Thoracic aorta (tissue), 2 donors: ENCODE measurements at places on chromosomes 16 and 17. TPM values are rescaled to one million over a fixed set of nuclear protein-coding genes. Genes with fewer than 3 reads are reported as not detected.

DNA sequence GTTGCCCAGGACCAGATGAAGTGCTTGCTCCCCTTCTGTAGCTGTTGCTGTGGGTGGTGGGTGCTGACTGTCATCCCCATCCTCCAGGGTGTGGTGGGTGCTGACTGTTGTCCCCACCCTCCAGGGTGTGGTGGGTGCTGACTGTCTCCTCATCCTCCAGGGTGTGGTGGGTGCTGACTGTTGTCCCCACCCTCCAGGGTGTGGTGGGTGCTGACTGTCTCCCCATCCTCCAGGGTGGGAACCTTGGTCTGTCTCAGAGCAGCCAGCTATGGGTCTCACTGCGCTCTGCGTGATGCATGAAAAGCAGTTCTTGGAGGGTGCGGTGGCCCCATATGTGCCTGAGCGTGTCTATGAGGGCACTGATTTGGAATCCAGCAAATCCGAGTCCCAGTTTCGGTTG is 163.8 kb downstream of the RPTOR start:
- no peak for DNase-seq

DNA sequence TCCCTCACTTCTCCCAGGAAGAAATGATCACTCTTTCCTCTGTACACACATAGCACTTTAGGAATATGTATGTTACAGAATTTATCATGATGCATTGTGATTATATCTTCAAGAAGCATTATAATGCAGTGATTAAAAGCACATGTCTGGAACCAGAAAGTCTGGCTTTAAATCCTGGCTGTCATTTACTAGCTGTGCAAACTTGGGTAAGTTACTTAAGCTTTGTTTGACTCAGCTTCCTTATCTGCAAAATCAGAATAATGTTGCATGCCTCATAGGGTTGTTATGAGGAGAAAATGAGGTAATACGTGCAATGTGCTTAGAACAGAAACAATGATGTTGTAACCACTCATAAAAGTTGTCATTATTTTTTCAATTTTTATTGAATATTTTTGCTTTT is 156.3 kb upstream of the ZKSCAN2 start:
- no peak for DNase-seq

DNA sequence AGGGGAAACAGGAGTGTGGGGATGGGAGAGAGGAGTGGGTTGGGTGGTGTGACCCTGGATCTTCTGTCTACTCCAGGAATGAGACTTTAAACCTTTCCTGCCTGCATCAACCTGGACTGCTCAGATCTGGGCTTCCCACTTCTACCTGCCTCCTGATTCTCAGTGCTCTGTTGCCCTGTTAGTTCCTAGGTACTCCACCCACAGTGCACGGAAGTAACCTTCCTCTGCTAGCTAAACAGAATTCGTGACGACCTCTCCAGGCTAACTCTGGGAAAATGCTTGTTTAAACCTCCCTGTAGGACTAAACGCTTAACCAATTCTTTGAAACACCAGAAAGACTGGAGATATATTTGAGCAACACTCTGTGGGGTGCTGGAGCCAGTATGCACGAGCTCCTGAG is 83.4 kb upstream of the CLEC3A start:
- DNase-seq, result no peak

- no peak for DNase-seq
Measured at GRCh38 chr17:82502207-82502606, 17.3 kb upstream of the FOXK2 start.

GRCh38 chr17:76268015-76268749 is 3.0 kb downstream of the UBALD2 start:
- DNase-seq, result no peak

The ZSCAN10 gene
- not detected for total RNA-seq

DNA sequence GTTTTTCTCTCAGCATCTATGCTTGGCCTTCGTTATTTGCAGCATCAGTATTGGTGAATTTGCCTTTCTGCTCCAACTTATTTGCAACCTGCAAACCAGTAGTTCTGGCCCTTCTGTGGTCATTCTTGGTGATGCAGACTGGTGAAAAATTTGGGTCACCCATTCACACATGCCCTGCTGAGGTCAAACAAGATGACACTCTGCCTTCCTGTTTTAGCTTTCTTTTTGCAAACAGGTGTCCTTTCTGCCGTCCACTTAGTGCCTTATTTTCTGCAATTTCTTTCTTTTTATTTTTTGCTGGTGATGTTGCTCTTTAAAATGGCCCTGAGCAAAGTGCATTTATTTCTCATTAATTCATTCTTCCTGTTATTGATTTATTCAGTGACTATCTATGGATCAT is 31.3 kb downstream of the PLCG2 start:
- no peak for DNase-seq
